ENCODE measurements at places on chromosomes 3 and 15.
A peak's percentile ranks its signal among the peaks of the same experiment; 100 is the strongest.

DNA sequence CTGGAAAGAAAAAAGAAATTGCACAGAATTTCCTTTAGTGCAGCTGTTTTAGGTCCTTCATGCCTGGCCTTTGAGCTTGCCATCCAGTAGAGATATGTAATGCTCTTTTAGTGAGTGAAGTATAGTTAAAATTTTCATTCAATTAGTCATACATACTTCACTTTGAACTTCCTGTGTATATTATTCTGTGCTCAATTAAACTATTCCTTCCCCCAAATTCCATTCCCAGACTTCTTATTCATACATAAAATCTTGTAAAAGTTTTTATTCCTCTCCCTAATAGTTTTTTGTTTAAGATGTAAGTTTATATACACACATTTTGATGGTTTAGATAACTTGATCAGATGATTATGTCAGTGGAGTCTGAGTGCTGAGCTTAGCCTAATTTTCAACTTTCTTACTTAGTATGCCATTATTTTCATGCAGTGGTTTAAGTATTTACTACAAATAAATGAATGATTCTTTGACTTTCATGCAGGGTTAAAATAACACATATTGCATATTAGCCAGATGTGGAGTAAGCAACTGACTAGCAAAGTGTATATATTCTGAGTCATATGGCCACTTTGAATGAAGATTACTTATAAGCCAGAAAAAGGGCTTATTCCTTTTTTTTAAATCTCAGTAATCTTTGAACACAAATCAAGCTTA is 42.5 kb upstream of the ABHD10 start:
- DNase-seq = no peak

DNA sequence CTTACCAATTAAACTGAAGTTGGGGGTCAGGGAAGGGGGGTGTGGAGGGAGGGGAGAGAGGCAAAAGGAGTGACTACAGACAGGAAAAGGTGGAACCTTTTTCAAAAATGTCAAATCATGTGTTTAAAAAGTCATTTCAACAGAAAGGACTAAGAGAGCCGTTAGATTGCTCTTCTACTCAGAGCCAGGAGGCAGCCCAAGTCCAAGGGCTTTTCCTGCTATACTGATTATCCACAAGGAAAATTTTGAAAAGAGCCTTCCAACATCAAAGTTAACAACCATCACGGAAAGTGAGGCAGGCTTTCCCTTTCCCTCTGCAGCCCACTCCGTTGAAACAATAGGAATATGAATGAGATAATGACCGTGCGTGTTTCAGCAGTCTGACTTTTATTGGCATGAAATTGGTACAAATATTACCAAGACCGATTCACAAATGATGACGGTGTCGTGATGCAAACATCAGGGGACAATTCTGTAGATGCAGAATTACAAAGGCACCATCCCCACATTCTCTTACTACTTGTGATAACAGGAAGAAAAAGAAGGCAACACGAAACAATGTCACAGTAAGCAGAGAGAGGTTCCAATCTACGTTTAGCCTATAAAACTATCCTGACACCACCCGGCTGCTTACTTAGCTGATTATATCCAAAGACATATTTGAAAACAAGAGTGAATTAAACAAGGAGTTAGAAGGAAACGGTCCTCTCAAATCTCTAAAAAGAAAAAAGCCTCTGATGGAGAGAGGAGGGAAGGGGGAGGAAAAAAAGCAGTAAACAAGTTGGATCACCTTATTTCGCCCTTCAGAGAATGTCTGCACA is 453.7 kb downstream of the FOXP1 start:
- peak; percentile 12 for DNase-seq

DNA sequence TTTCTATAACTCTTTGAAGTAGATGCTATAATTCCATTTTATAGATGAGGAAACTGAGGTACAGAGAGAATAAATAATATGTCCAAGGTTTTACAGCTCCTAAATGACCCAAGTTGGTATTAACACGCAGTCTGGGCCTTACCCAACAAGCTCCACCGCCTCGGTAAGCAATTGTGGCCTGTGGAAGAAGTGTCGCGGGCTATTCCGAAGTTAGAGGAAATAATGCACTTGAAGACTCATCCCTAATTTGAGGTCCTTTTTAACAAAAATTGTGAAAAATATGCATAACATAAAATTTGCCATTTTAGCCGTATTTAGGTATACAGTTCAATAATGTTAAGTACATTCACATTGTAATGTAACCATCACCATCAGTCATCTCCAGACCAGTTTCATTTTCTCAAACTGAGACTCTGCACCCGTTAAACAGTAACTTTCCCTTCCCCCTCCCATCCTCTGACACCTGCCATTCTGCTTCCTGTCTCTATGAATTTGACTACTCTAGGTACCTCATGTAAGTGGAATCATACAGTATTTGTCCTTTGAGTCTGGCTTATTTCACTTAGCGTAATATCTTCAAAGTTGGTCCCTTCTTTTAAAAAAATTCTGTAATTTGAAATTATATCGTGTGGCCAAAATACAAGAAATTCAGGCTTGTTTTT is 18.2 kb downstream of the IDH3A start:
- DNase-seq = peak; percentile 35

DNA sequence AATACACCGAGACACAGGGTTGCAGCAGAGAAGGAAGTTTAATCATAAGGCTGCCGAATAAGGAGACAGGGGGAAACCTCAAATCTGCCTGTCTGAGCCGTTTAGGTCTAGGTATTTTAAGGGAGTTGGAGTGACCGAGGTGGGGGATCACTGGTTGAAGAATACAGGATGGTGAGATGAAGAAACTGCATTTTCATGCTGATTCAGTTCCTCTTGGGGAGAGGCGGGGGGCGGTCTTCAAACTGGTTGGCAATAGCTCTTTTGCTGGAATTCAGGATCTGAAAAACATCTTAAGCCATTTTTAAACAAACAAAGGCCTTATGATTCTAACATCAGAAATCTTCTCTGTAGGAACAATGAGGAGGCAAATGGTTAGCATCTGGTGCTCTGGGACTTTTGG is 699.5 kb upstream of the CFAP20DC start:
- DNase-seq = no peak

DNA sequence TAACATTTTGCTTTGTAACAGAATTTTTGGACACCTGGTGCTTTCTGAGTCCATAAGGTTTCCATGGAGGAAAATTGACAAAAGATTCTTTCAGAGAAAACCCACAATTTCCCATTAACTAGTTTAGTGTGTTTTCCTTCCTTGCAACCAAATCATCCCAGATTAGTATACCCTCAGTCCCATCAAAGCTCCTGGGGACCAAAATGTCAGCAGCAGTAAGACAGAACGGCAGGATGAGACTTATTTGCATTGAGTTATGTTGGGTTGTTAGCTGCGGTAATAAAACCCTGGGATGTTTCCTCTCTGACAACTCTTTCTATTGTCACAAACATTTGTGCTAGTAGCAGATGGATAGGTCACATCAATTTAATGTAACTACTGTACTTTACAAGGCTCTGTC is 32.4 kb upstream of the VPS33B start:
- DNase-seq = no peak

- DNase-seq = no peak
Observed at GRCh38 chr15:98966091-98966787, 41.4 kb downstream of the PGPEP1L start.

DNA sequence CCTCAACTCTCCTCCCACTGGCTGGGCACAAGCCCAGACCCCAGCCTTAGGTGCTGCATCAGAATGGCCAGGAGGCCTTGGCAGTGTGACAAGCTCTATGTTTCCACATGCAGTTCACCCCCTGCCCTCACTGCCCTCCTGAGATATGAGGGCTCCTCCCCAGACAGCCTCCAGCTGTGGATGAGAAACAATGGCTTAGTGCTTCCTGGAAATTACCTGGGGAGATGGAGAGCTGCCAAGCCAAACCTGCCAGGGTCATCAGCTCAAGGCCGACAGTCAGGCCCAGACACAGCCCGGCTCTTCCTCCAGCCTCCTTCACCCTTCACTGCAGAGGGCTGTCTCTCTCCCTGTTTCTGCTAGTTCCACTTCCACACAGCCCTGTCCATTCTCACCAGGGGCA is 76.3 kb downstream of the MYLK start:
- DNase-seq = no peak

DNA sequence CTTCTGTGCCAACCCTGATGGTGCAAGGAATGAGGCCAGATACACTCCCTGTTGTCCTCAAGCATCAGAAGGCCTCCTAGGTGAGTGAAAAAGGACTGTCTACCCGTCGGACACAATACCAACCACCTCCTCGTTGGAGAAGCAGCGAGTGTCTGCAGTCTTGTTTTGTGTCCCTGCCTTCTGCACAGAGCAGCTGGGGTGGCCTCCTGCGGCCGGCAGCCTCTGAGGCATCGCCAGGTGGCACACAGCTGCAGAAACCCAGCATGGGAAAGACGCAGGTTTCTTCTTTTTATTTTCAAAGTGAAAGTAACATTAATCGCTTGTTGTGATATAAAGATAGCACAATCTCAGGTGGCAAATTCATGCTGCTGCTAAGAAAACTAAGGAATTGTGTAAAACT is 509.9 kb downstream of the OCA2 start:
- no peak for DNase-seq

DNA sequence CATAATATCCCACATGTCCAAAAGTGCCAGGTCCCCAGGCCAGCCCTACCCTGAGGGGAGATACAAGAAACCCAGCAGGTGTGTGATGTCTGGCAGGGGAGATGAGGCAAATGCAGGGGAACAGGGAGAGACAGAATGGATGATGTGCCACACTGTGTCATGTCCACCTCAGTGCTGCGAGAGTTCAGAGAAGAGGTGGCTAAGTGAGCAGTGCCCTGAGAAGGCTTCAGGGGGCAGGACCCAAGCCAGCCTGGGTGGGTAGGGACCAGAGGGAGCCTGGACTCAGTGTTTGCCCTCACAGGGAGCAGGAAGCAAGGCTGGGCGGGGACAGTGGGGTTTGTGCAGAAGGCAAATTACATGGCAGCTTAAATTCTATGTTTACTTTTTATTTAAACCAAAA is 61.2 kb downstream of the KLHL6 start:
- no peak for DNase-seq

GRCh38 chr15:95018888-95019545 is 787.7 kb downstream of the MCTP2 start:
- no peak for DNase-seq

- DNase-seq = no peak
Observed at GRCh38 chr3:135992072-135992471, 26.5 kb downstream of the PPP2R3A start.

DNA sequence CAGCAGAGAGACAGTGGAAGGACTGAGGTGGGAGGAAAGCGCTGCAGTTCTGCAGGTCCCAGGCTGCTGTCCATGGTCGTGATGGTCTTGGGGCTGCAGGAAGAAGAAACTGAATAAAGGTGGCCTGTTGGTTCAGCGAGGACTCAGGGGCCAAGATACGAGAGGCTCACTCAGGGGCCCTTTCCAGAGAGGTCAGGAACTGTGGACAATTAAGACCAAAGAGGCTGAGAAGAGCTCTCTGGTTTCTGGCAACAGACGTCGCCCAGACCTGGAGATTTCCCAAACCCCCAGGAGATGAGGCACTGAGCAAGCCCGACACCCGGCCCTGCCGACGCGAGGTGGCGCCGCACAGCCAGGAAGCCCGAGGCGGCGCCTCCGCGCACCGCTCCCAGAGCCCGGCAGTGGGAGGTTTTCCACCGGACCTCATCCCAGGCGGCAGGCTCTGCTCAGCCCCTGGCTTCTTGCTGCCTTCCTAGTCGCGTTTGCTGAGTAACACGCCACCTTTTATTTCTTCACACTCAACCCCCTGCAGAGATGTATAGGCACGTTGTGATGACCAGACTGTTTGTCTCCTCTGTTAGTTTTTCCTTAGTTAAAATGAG is 56.4 kb upstream of the ARRDC4 start:
- DNase-seq = no peak

DNA sequence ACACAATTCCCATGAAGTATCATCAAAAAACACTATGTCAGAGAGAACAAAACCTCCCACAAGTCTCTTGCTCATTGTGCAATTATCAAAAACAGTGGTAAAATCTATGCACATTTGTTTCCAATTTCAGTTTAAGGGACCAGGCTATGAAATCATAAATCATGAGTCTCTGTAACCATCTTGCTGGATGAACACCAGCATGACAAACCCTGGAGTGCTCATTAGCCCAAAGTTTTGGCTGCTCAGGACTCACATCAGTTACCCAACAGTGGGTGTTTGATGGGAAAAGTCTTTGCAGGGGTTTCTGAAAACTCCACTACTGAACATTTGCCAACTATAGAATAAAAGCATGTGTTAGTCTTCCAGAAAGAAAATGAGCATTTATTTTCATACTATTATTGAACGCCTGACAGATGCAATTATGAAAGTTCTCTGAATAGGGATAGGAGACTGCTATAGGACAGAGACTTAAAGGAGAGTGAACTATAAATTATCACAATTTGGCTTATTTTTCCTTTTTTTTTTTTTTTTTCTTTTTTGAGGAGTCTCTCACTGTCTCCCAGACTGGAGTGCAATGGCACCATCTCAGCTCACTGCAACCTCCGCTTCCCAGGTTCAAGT is 240.8 kb upstream of the KCNMB2 start:
- DNase-seq = no peak

DNA sequence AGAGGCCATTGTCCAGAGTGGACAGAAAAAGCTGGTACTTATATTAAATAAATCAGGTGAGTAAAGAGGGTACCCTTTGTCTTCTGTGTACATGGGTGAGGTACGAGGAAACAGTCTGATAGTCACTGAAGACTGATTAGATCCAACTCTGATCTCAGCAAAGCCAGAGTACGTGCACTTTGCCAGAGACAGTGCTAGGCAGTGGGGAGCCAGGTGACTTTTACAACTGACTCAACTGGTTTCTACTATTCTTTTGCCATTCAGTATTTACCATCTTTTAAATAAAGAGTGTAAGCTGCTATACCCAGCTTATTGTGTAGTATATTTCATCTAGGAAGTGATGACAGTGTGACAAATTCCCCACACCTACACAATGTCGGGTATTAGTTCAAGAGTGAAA is 3.3 kb downstream of the GNL3 start:
- DNase-seq = no peak

DNA sequence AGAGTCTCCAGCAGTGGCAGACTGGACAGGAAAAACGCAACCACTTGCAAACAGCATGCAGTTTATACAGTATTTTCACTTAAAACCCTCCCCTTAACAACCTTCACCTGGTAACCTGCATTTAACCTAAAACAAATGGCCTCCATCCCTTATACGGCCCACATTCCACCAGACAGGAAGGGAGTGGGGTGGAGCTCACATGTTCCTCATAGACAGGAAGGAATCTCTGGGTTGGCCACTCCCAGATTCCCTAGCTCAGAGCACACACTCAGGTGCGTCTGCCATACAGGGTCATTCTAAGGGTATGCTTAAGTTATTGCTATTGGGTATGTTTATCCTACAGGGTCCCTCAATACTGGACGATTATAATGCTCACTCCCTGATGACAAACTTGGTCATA is 16.8 kb upstream of the ABHD2 start:
- DNase-seq = no peak

All from CD4-positive, alpha-beta T cell treated with Interleukin-1 beta for 1 hour (primary cell).